ENCODE measurements at places on chromosomes 2 and 18.

DNA sequence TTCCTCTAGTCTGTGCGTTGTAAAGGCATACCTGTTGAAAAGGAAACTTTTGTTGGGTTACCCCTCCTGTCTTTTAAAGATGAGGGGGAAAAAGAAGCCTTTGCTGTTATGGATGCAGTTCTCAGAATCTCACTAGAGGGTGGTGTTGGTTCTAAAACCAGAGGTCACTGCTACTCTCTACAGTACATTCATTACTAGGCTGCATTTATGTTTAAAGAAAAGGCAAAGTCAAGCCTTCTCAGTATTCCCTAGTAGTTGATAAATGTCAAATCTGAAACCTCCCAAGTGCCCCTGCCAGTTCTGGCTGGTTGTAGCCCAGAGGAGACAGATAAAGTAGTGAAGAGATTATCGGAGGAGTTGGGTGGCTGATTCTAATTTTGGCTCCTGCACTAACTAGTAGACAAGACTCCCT is 1.4 kb upstream of the PLCL1 start:
- no peak for DNase-seq

DNA sequence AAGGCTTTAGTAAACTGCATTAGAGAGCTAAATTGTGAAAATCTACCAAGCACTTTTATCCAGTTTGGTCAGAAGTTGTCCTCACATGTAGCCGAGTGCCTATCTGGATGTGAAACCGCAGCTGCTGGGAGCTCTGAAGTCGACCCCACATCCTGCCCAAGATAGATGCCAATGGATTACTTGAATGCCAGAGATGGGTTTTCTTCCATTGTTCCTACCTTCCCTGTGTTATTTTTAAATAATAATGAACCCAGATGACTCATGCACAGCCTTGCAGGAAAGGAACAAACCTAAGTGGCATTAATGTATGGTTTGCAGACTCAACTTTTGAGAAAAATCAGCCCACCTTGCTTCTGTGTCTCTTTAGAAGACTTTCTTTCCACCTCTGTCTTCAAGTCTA is 408.5 kb downstream of the FBXO15 start:
- no peak for DNase-seq

DNA sequence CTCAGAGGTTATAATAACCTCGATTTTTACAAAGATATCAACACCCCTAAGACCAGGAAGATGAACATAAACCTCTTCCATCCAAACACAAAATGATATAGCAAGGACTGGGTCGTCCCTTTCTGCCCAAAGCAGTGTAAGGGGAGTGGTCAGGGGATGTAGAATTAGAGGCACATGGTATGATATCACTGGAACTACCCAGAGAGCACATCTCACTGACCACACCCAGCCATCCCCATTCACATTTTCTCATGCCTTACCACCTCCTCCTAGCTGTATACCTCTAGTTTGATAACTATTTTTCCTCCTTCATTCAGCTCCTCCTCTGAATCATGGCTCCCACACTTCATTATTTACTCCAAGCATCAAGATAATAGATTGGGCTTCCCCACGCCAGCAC is 152.6 kb downstream of the COPS8 start:
- no peak for DNase-seq

DNA sequence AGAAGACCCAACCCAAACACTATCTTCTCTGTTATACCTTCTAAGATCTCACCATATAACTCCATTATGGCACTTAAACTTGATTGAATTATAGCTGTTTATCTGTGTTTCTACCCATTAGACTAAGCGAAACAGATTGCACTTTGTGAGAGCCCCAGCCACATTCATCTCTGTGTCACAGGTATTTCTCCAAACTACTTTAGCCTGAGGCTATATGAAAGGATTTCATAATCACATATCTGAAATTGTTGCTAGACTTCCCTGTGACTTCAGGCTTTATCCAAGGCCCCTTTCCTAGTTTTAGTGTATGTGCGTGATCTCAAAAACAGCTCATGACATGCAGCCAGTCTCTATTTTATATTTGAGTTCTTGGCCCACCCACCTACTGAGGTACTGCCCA is 745.0 kb upstream of the ACVR2A start:
- no peak for DNase-seq

GRCh38 chr18:52610451-52611115 is 270.6 kb downstream of the DCC start:
- DNase-seq, result no peak

GRCh38 chr2:60091894-60092293 is 461.6 kb downstream of the BCL11A start:
- no peak for DNase-seq

DNA sequence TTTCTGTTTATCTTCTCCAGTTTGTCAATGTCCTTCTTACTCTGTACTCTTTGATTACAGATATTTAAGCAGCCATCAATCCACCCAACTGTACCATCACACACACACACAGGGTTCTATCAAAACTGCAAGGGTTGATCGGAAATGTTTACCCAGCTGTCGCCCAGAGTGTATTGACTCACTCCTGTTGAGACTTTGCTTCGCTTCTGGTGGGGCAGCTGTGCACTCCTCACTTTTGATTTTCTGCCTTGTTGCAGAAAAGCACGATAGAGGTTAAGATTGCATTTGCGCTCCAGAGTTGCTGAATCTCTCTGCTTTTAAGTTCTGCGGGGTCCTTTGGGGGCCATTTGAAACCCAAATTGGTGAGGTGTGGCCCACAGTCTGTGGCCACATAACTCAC is 216.2 kb downstream of the SETBP1 start:
- no peak for DNase-seq

DNA sequence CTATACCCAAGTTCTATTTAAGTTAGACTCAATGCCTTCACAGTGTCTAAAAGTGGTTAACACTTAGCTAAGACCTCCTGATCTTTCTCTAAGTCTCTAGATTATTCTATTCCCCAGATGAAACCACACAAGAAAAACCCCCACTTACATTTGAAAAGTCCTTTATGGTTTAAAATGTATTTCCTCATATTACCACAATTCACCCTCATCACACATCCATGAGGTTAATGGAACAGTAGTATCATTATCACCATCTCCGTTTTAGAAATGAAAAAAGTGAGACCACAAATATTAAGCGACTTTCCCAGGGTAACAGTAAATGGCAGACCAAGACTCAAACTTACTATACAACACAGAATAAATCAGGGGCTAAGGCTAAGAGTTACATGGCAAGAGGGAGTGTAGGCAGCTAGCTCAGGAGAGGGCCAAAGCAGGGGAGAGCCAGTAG is 28.6 kb downstream of the EPG5 start:
- DNase-seq, result no peak

All from stimulated activated CD4-positive, alpha-beta T cell treated with anti-CD3 and anti-CD28 coated beads, Interleukin-15, amount 100 ng/mL, for 48 hours (primary cell).